ENCODE measurements at places on chromosomes 7 and 10.

GRCh38 chr7:115132096-115132495, 210.2 kb downstream of the MDFIC start:
- no peak for DNase-seq

- peak; percentile 40 for DNase-seq
These were observed 49.5 kb upstream of the ZPBP start for GRCh38 chr7:50142425-50143017.

DNA sequence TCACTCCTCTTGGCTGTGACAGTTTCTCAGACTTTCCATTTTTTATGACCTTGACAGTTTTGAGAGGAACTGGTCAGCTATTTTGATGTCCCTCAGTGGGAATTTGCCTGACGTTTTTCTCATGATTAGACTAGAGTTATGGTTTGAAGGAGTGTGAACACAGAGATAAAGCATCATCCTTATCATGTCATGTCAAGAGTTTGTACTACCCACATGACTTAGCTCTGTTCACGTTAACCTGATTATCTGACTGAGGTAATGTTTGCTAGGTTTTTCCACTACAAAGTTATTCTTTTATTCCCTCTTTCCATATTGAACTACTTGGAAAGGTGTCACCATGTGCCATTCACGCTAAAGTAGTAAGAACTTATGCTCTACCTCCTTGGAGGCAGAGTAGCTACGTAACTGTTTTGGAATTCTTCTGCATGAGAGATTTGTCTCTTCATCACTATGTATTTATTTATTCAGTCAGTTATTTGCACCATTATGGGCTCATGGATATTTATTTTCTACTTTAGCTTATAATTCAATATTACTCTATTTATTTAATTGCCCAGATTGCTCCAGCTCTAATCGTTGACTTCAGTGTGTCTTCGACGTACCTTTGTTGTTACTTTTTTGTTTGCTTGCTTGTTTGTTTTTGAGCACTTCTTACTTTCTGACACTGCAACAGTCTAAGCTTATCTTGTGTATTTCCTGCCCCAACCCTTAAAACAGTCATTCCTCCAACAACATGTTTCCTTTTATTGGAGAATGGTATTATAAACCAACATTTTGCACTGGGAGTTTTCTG, 50.4 kb downstream of the CPED1 start:
- no peak for DNase-seq

GRCh38 chr10:4310172-4310571, 515.8 kb upstream of the AKR1E2 start:
- DNase-seq: no peak

GRCh38 chr7:48031111-48031510, 2.2 kb upstream of the SUN3 start:
- DNase-seq: no peak

DNA sequence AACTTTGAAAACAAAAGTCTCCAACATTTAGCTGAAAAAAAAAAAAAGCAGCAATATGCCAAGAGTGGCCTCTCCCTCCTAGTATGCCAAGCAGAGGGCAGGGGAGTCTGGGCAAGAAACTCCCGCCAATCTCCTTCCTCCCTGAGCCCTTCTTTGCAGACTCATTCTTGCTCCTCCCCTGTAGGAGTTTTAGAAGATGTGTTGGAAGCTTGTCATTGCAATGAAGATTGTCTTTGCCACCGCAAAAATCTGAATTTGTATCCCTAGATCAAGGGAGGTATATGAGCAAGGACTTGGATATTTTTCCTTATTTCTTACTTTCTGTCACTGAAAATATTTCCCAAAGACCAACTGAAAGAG, 2.6 kb upstream of the TNS3 start:
- no peak for DNase-seq

- no peak for DNase-seq
These were observed 58.7 kb downstream of the ARHGAP21 start for GRCh38 chr10:24664991-24665390.

DNA sequence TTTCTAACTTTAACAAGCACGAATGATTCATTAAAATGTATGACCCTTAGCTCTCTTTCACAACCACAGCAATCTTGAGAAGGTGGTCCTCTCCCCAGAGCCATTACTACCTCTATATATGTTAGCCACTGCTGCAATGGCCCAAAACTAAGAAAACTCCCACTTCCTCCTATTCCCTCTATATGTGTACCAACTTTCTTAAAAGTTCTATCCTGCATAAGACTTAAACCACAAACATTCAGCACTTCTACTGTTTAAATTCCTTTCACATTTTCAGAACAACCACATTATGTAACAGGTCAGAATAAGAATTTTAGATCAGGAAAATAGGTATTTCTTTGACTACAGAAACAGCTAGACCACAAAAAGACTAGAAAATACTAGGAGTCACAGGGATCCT, 36.2 kb downstream of the WASL start:
- no peak for DNase-seq

- DNase-seq: no peak
These were observed 20.0 kb downstream of the STRIP2 start for GRCh38 chr7:129454249-129454551.

DNA sequence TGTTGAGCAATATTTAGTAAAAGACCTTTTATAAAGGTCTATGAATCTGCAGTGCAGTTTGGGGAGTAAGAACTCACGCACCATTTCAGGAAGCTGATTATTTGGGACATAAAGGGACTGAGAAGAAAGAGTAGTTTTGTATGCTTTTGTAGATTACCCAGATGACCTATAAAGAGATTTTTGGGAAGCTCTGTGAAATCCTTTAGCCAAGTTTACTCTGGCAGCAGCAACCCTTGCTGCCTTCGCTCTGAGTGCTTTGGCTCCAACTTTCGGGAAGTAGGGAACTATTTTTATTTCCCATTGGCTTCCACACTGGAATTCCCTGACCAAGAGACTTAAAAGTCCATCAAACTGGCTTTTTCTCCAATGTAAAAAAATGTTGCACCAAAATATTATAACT, 1110.1 kb upstream of the PHF14 start:
- DNase-seq: no peak

GRCh38 chr10:26879744-26880143, 19.0 kb upstream of the ABI1 start:
- DNase-seq: no peak

GRCh38 chr10:110576220-110576619, 8.7 kb downstream of the SMC3 start:
- no peak for DNase-seq

- DNase-seq: no peak
These were observed 92.7 kb upstream of the GDF10 start for GRCh38 chr10:47207281-47207615.

DNA sequence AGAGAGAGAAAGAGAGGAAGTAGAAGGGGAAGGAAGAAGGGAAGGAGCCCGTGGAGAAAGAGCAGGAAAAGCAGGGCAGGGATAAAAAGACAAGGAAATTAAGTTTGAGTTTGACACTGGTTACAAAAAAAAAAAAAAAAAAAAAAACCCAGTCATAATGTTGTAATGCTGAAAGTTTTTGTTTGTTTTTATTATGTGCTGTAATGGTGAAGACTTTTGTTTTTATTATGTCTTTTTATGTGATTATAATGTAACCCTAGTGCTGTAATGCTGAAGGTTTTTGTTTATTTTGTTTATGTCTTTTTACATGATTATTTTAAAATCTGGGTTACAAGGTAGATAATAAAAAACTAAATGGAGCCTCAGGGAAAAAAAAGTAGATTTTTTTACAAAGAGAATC, 184.8 kb downstream of the SEMA3A start:
- no peak for DNase-seq

GRCh38 chr10:130028465-130028819, 64.4 kb upstream of the EBF3 start:
- no peak for DNase-seq
